ENCODE measurements at places on chromosomes 5 and 9.

GRCh38 chr9:112334432-112334841, 1.0 kb upstream of the PTBP3 start:
- DNase-seq = no peak

DNA sequence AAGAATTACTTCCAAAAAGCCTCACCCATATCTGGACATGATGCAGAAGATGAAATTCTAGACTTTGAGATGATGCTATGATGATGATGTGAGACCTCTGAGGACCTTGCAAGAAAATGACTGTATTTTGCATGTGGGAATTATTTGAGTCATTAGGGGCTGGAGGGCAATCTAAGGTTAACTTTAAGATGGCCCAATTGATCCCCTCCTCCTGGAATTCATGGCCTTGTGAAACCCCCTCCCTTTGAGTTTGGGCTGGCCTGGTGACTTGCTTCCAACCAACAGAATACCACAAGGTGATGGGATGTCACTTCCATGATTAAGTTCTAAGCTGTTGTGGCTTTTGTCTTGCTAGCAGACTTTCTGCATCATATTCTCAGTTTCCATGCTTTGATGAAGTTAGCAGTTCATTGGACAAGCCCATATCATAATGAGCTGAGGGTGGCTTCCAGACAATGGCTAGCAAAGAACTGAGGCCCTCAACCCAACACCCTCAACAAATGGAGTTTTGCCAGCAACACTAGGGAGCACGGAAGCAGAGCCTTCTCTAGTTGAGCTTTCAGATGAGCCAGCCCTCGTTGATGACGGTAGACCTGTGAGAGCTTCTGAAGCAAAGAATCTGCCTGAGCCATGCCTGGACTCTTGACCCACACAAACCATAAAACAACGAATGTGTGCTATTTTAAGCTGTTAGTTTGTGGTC, 7.4 kb upstream of the AMACR start:
- DNase-seq = no peak

DNA sequence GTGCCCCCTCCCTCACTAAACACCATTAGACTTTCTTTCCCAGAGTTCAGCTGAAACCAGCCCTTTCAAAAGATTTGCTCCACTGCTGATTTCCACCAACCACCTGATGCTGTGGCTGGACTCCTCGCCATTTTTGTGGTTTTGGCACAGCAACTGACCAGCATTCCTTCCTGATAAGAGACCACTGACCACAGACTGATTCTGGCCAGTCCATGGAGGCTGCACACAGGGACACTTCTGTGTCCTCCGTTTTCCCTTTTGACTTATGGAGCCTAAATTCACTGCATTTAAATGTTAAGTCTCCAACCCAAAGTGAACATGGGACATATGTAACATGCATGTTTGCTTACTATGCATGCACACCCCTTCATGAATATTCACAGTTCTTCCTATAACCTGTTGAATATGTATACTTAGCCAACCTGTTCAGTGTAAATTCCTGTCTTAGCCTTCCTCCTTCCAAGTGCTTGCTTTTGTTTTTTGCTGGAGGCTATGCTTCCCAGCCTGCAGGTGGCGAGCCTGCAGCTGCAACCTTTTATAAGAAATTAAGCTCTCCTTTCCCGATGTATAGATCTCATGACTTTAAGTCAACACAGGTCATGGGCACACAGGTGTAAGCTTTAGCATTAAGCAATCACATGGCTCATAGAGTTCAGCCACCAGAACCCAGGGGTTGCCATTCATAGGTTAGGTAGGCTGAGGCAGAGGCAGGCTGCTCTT, 78.7 kb downstream of the ACTL7B start:
- DNase-seq = no peak

DNA sequence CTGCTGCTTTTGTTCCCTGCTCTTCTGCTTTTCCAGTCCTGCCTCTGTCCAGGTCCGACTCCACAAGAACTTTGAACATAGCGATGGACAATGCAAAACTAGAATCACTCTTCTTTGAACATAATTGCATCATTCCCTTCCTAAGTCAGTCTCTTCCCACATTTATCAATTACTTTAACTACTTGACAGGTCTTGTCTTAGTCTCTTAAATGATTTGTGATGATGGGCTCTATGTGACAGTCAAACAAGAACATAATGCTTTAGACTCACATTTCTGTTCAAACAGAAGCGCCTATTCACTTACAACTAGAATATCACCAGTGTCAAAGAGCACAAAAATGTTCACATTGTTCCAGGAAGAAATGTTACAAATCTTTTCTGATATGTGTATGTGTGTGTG, 278.1 kb downstream of the SH3GL2 start:
- no peak for DNase-seq
